Calu3 (cell line): ENCODE measurements at places on chromosomes 2 and 18. TPM values are rescaled to one million over a fixed set of nuclear protein-coding genes. Genes with fewer than 3 reads are reported as not detected.

POTEJ gene
- not detected in 2 replicates for total RNA-seq

GRCh38 chr2:60806988-60807681 lies 51.1 kb downstream of the PAPOLG start:
- no peaks in the 10 kb centered on the region for H3K36me3 ChIP-seq
- no peaks in the 10 kb centered on the region for H3K4me1 ChIP-seq
- DNase-seq, result no peak

GRCh38 chr18:8501044-8501443 lies 108.2 kb upstream of the RAB12 start:
- no peak overlapping the region for H3K4me3 ChIP-seq
- H3K36me3 ChIP-seq, result no peaks in the 10 kb centered on the region
- peaks cover 6% of the 10 kb centered on the region for H3K4me1 ChIP-seq
- H3K27me3 ChIP-seq, result peaks cover 55% of the 10 kb centered on the region
- H3K27ac ChIP-seq, result no peak overlapping the region

GRCh38 chr2:63553049-63553448 lies 35.2 kb downstream of the WDPCP start:
- no peaks in the 10 kb centered on the region for H3K36me3 ChIP-seq

GRCh38 chr2:112136096-112136495 lies 2.1 kb upstream of the FBLN7 start:
- H3K27ac ChIP-seq, result no peak overlapping the region
- H3K36me3 ChIP-seq, result peaks cover 10% of the 10 kb centered on the region
- DNase-seq, result no peak

KLHL41 gene
- total RNA-seq, result 0.21 TPM in 1 of 2 replicates, not detected in the other

DNA sequence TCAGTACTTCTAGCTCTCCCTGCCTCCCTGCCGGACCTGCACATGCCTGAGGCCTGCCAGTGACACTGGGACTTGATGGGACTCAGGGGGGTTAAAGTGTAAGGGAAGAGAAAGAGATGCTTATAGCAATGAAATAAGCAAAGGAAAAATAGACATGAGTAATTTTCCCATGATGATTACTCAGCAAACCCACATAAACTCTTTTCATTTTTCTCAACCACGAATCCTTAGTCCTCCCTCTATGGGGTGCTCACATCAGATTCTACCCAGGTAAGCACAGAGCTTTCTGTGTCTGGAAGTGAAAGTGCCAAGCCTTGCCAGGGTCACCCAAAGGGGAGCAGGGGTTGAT lies 44.8 kb upstream of the ANKRD62 start:
- H3K27ac ChIP-seq, result no peak overlapping the region
- H3K27me3 ChIP-seq, result peaks cover 66% of the 10 kb centered on the region

BOLL gene
- total RNA-seq, result not detected in 2 replicates

NDC80 gene
- total RNA-seq, result 49.5 and 56.0 TPM in 2 replicates

DNA sequence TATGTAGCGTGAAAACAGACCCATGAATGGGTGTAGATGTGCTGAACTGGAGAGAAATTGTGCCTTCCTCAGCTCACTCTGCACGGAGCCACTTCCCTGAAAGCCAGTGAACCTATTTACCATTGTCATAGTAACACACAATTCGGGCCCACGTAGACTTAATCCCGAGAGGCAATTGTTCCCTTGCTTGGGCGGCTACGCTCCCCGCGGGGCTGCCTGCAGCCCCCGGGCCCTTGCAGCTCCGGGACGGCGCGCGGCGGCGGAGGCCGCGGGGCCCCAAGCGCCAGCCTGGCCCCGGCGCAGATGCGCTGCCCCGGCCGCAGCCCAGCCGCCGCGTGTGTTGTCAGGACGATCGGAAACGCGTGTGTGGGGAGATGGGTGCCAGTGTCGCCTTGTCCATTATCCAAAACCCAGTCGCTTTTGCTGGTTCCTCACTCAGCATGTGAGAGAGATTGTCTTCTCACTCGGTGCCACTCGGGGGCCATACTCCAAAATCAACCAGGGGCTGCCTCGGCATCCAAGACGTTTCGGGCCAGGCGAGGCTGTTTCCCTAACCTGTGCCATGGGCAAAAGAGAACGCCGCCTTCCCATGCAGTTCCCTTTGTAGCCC lies 17.9 kb upstream of the LRRTM1 start:
- no peaks in the 10 kb centered on the region for H3K4me1 ChIP-seq
- no peaks in the 10 kb centered on the region for H3K27me3 ChIP-seq
- H3K27ac ChIP-seq, result no peak overlapping the region
- H3K36me3 ChIP-seq, result no peaks in the 10 kb centered on the region
- H3K4me3 ChIP-seq, result no peak overlapping the region

EPAS1 gene
- 18.5 and 28.1 TPM in 2 replicates for total RNA-seq

MFSD6 gene
- total RNA-seq, result 29.8 and 39.4 TPM in 2 replicates

CHRNG gene
- total RNA-seq, result not detected in 2 replicates

ZNF396 gene
- 1.7 and 2.7 TPM in 2 replicates for total RNA-seq

DNA sequence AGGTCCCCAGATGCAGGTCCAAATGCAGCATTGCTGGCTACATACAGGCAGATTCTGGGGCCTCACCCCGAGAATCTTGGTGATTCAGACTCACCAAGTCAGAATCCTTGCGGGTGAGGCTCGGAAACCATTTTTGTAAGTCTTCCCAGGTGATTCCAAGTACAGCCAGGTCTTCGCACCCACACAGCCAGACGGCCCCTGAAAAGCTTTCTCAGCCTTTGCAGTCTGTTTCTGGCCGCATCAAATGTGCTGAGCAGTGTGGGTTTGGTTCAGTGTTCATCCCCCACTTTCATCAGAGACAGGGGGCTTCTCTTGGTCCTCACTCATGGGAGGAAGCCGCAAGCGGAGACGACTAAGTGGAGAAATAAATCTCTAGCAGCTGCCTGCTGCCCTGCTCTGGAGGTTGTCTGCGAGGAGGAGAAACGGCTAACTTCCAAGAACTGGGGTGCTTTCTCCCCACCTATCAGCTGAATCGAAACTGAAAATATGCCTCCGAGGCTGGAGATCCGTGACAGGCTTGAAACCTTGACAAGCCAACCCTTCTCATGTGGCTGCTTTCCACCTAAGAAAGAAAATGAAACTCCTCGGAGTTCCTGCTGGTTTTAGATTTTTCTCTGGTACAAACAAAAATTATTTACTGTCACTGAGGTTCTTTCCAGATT lies 8.9 kb upstream of the TMEM185B start:
- H3K27me3 ChIP-seq, result no peaks in the 10 kb centered on the region
- no peak overlapping the region for H3K27ac ChIP-seq
- DNase-seq, result no peak
